ENCODE measurements at places on chromosomes 3 and 15. TPM values are rescaled to one million over a fixed set of nuclear protein-coding genes. Genes with fewer than 3 reads are reported as not detected.

Gene CASR
- total RNA-seq, result not detected

Gene CCDC14
- total RNA-seq, result 38.8 TPM

Gene NLGN1
- total RNA-seq, result not detected

Gene ARHGAP31
- 1.3 TPM for total RNA-seq

Gene PSTPIP1
- total RNA-seq, result 143 TPM

Gene COL6A5
- not detected for total RNA-seq

Gene CP
- not detected for total RNA-seq

Gene FOXB1
- 0.75 TPM for total RNA-seq

Gene KBTBD12
- not detected for total RNA-seq
